ENCODE measurements at places on chromosomes 16 and 17. TPM values are rescaled to one million over a fixed set of nuclear protein-coding genes. Genes with fewer than 3 reads are reported as not detected.

CPPED1 gene
- total RNA-seq: 15.8 TPM

GRCh38 chr17:8003594-8004181 is 1.3 kb downstream of the GUCY2D start:
- no peak overlapping the region for H3K4me3 ChIP-seq
- H3K36me3 ChIP-seq: no peaks in the 10 kb centered on the region
- peaks cover 41% of the 10 kb centered on the region for H3K27me3 ChIP-seq
- no peak overlapping the region for H3K27ac ChIP-seq

GRCh38 chr16:85579191-85579590 is 33.9 kb upstream of the GSE1 start:
- H3K27ac ChIP-seq: no peak overlapping the region
- no peak for DNase-seq
- H3K27me3 ChIP-seq: no peaks in the 10 kb centered on the region

CMTM4 gene
- 3.9 TPM for total RNA-seq

GRCh38 chr17:15262291-15263205 is 2.6 kb downstream of the PMP22 start:
- no peaks in the 10 kb centered on the region for H3K36me3 ChIP-seq
- no peak overlapping the region for H3K27ac ChIP-seq
- peak; percentile 9 for DNase-seq
- H3K4me3 ChIP-seq: peak overlapping the region; percentile 72
- peaks cover 25% of the 10 kb centered on the region for H3K4me1 ChIP-seq
- peaks cover 83% of the 10 kb centered on the region for H3K27me3 ChIP-seq

DRC3 gene
- total RNA-seq: 0.39 TPM

GPT2 gene
- total RNA-seq: 36.5 TPM

- H3K36me3 ChIP-seq: no peaks in the 10 kb centered on the region
- H3K4me1 ChIP-seq: no peaks in the 10 kb centered on the region
- no peak overlapping the region for H3K27ac ChIP-seq
- DNase-seq: no peak
Observed at GRCh38 chr16:86626284-86626683, 47.9 kb downstream of the FOXL1 start.

TOP2A gene
- 324 TPM for total RNA-seq

LAT gene
- 360 TPM for total RNA-seq

HBQ1 gene
- total RNA-seq: not detected

GRCh38 chr17:3766779-3767178 is 34.2 kb downstream of the ITGAE start:
- peaks cover 14% of the 10 kb centered on the region for H3K27me3 ChIP-seq
- peak overlapping the region; percentile 18 for H3K4me3 ChIP-seq
- no peak for DNase-seq
- peaks cover 9% of the 10 kb centered on the region for H3K36me3 ChIP-seq
- H3K27ac ChIP-seq: peak overlapping the region; percentile 5

DNA sequence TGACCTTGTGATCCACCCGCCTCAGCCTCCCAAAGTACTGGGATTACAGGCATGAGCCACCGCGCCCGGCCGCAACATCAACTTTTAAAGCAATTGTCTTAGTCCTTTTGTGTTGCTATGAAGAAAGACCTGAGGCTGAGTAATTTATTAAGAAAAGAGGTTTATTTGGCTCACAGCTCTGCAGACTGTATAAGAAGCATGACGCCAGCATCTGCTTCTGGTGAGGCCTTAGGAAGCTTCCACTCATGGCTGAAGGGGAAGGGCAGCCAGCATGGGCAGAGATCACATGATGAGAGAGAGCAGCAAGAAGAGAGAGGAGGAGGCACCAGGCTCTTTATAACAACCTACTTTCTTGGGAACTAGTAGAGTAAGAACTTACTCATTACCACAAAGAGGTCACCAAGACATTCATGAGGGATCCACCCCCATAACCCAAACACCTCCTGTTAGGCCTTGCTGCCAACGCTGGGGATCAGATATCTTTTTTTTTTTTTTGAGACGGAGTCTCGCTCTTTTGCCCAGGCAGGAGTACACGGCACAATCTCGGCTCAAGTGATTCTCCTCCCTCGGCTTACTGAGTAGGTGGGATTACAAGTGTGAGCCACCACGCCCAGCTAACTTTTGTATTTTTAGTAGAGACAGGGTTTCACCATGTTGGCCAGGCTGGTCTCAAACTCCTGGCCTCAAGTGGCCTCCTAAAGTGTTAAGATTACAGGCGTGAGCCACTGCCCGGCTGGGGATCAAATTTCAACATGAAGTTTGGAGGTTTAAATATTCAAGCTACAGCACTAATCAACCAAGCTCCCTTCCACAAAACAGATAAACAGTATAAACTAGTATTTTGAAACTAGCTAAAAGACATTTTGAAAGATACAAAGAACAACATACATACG is 21.4 kb upstream of the GPT2 start:
- no peaks in the 10 kb centered on the region for H3K27me3 ChIP-seq
- H3K27ac ChIP-seq: no peak overlapping the region

- peak; percentile 83 for DNase-seq
- H3K27ac ChIP-seq: no peak overlapping the region
- H3K4me1 ChIP-seq: peaks cover 34% of the 10 kb centered on the region
Observed at GRCh38 chr17:49996495-49997300, 1.7 kb upstream of the DLX3 start.

DNA sequence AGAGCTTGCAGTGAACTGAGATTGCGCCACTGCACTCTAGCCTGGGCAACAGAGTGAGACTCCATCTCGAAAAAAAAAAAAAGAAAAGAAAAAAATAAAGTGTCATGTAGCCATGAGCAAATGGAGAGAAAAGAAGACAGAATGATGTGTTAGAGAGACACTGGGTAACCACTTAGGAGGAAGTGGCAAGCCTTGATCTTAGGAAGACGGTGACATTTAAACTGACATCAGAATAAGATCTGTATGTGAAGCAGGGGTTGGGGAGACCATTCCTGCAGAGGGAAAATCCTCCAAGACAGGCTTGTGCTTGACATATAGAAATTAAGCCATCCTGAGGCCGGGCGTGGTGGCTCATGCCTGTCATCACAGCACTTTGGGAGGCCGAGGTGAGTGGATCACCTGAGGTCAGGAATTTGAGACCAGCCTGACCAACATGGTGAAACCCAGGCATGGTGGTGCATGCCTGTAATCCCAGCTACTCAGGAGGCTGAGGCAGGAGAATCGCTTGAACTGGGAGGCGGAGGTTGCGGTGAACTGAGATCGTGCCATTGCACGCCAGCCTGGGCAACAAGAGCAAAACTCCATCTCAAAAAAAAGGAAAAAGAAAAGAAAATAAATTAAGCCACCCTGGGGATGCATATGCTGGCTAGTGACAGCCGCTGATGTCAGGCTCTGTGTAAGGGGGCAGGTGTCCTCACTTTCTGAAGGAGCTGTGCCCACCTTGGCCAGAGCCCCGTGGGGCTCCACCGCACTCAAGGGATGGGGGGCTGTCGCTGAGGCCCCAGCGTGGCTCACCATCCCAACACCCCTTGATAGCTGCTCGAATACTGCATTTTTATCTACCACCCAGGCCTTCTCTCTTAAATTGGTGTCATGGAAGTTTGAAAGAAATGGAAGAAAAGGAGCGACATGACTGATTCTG is 13.1 kb upstream of the CYB5B start:
- H3K27ac ChIP-seq: peak overlapping the region; percentile 47
- H3K36me3 ChIP-seq: no peaks in the 10 kb centered on the region
- no peaks in the 10 kb centered on the region for H3K27me3 ChIP-seq

CX3CL1 gene
- total RNA-seq: not detected

- H3K27me3 ChIP-seq: peaks cover 80% of the 10 kb centered on the region
- no peak overlapping the region for H3K27ac ChIP-seq
- H3K4me1 ChIP-seq: peaks cover 50% of the 10 kb centered on the region
Observed at GRCh38 chr17:49964769-49965523, 4.0 kb upstream of the DLX4 start.

DNA sequence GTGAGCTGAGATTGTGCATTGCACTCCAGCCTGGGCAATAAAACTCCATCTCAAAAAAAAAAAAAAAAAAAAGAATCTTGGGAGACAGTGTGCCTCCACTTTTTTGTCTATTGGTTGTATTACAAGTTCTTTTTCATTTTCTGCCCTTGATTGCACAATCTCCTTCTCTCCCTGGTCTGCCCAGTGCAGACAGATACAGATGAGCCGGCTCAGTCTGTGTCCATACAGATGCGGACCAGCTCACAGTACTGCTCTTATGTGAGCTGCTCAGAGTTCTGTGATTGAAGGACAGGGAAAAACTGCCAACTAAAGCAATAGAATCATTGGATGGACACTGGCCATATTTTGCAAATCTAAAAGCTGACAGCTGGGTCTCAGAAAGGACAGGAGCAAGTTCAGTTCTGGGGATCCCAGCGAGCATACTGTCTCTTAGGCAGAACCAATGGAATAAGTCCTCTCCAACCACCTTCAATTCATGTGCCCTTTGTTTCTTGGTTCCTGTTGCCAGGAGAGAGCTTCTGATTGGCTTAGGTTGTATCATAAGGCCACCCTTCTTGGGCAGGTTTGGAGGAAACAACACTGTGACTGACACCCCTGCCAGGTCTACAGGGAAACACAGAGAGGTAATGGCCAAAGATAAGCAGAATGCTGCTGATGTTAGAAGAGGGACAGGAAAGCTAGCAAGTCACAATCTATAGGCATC is 495.6 kb upstream of the HSBP1 start:
- no peak overlapping the region for H3K4me3 ChIP-seq
- peaks cover 5% of the 10 kb centered on the region for H3K27me3 ChIP-seq
- H3K27ac ChIP-seq: no peak overlapping the region
- H3K4me1 ChIP-seq: no peaks in the 10 kb centered on the region

DNA sequence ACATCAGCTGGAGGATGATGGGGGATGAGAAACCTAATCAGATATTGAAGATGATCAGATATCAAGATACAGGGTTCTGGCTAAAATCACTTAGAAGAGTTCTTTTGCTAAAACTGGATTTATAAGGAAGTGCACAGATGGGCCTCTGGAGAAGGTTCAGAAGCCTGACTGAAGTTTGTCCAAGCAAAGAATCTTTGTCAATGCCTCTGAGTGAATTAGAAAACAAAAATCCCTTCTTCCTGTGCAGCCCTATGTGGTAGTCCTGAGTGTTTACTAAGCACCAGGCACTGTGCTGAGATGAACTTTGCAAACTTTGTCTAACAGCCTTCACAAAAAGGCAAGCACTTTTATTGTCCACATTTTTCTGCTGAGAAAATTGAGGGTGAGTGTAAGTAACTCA is 11.4 kb upstream of the CENPV start:
- H3K27me3 ChIP-seq: no peaks in the 10 kb centered on the region
- DNase-seq: no peak
- H3K27ac ChIP-seq: no peak overlapping the region
- H3K4me3 ChIP-seq: no peak overlapping the region
- peaks cover 7% of the 10 kb centered on the region for H3K4me1 ChIP-seq

DNA sequence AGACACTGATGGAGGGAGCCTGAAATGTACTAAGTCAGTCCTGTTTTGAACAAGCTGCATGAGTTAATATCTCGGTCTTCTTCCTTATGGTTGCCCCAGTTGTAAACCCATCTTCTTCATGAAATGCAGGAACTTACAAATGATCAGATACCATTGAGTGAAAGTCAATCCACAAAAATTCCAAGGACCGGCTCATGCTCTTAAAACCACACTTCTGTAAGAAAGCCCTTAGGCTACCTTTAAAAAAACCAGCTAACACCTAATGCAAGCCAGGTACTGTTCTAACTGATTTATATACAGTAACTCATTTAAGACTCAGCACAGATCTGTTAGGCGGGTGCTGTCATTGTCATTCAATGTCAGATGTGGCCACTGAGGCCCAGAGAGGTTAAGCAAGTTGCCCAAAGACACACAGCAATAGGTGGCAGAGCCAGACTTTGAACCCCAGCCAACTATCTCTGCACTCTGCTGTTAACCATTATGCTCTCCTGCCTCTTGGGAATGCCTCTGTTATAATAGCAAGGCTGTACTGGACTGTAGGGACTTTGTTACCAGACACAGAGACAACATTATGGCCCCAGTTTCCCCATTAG is 93.4 kb downstream of the C16orf95 start:
- no peak for DNase-seq
- no peak overlapping the region for H3K4me3 ChIP-seq
- no peaks in the 10 kb centered on the region for H3K36me3 ChIP-seq
- no peaks in the 10 kb centered on the region for H3K27me3 ChIP-seq

SOX8 gene
- total RNA-seq: 1.8 TPM

GRCh38 chr16:53816211-53816836 is 112.4 kb downstream of the FTO start:
- DNase-seq: no peak
- H3K27me3 ChIP-seq: no peaks in the 10 kb centered on the region
- no peak overlapping the region for H3K27ac ChIP-seq
- H3K36me3 ChIP-seq: peaks cover 6% of the 10 kb centered on the region
- no peak overlapping the region for H3K4me3 ChIP-seq

C16orf46 gene
- total RNA-seq: 0.91 TPM

GRCh38 chr17:17226451-17227265 is 10.3 kb downstream of the FLCN start:
- DNase-seq: no peak
- peaks cover 13% of the 10 kb centered on the region for H3K36me3 ChIP-seq
- H3K4me1 ChIP-seq: no peaks in the 10 kb centered on the region
- no peak overlapping the region for H3K27ac ChIP-seq
- H3K4me3 ChIP-seq: no peak overlapping the region

DNA sequence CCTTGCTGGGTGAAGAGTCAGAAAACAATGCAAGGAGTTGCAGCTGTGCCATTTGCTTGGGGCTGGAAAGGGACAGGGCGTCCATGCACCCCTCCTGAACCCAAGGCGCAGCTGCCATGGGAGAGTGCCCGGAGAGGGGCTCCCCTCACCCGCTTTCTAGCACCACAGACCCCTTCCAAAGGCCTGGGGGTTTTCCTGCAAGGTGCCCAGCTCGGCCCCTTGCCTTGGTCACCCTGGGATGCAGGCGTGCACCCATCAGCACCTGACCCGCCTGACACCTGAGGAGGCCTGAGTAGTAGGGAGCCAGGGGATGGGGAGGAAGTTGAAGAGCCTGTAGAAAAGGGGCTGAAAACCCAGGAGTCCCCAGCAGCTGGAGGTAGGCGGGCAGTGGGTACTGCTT is 30.3 kb downstream of the TMEM186 start:
- no peak for DNase-seq
- H3K36me3 ChIP-seq: no peaks in the 10 kb centered on the region
- H3K27ac ChIP-seq: no peak overlapping the region
- no peaks in the 10 kb centered on the region for H3K27me3 ChIP-seq
